ENCODE measurements at places on chromosomes 7 and 10.

DNA sequence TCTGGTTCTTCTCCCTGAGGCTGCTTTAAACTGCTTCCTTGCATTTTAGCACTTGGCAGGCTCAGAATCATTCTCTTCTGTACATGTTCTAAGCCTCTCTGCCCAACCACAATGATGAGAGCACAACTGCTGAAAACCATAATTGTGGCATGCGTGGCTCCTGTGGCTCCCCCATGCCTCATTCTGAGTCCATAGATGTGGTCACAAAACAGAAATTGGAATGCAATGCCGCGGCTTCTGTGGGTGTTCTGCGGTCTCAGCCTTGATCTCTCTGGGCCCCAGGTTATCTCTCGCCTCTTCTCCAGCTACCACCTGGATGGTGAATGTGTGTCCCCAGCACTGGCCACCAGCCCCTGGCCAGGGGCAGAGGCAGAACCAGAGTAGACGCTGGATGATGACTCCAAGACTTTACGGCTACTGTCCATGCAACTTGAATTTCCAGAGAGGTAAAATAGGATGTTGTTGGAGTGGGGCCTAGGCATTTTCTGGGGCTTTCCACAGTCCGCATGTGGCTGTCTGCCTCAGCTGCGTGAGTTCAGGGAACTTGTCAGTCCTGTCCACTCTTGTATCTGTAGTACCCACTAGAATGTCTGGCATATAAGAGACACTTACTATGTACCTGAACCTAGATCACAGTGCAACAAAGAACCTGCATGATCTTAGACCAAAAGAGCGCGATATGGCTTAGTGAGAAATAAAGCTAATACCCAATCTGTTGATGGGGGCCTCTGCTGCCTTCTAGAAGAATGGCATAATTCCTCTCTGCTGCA is 52.4 kb upstream of the ADRB1 start:
- no peak for DNase-seq
- peaks cover 38% of the 10 kb centered on the region for H3K4me1 ChIP-seq
- peak overlapping the region; percentile 56 for H3K27ac ChIP-seq

DNA sequence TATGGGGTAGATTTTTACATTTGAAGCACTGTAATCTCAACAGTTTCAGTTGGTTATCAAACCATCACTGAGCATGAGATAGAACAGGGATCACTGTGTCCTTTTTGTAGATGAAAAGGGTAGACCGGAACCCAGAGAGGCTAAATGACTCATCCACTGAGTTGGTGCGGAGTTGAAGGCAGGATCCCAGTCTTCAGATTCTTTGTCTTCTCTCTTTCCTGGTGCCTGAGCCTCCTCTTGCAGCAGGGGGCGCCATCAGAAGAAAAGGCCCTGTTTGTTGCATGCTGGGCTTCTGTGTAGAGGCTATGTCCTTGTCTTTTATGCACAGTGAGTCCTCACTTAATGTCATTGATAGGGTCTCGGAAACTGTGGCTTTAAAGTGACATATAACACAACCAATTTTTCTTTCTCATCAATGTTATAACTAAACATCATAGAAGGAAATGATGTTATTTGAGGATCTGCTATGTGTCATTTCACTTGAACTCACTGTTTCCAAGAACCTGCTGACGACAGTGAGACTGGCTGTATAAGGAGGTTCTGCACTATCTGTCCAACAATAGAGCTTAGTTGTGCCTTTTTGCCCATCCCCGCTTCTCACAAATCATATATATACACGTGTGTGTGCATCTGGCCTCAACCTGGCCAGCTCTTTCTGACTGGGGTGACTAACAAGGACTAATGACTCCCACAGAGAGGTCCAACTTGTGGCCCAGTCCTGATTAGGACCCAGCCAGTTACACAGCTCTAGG is 14.3 kb downstream of the ZNF282 start:
- no peak overlapping the region for H3K27ac ChIP-seq
- no peaks in the 10 kb centered on the region for H3K4me1 ChIP-seq
- H3K27me3 ChIP-seq: no peaks in the 10 kb centered on the region
- H3K36me3 ChIP-seq: peaks cover 44% of the 10 kb centered on the region

DNA sequence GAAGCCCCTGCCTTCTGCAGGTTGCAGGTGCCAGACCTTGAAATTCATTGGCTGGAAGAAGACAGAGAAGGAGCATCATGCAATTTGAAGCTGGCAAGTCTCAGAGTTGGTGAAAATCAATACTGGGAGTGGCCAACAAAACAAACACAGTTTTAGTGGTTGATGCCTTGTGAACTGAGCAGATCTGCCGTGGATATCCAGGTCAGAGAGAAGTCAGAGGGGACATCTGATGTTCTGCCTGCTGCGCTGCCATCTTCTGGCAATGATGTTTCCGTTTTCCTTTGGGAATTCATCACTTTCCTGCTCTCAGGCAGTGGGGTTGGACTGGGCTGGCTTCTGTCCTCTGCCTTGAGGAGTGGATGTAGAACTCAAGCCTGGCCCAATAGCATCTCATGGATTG is 132.0 kb downstream of the RPS24 start:
- H3K4me1 ChIP-seq: no peaks in the 10 kb centered on the region
- H3K27ac ChIP-seq: no peak overlapping the region
- peaks cover 71% of the 10 kb centered on the region for H3K27me3 ChIP-seq
- H3K4me3 ChIP-seq: no peak overlapping the region
- no peak for DNase-seq

GRCh38 chr7:24665564-24666294 is 91.5 kb downstream of the GSDME start:
- peaks cover 3% of the 10 kb centered on the region for H3K4me1 ChIP-seq
- no peak overlapping the region for H3K4me3 ChIP-seq
- H3K36me3 ChIP-seq: no peaks in the 10 kb centered on the region
- H3K27me3 ChIP-seq: no peaks in the 10 kb centered on the region

GRCh38 chr7:142583446-142583845 is 165.8 kb upstream of the PRSS1 start:
- no peaks in the 10 kb centered on the region for H3K36me3 ChIP-seq
- H3K27ac ChIP-seq: peak overlapping the region; percentile 53
- H3K27me3 ChIP-seq: no peaks in the 10 kb centered on the region
- H3K4me3 ChIP-seq: no peak overlapping the region
- H3K4me1 ChIP-seq: peaks cover 32% of the 10 kb centered on the region
- DNase-seq: no peak

- peaks cover 38% of the 10 kb centered on the region for H3K36me3 ChIP-seq
- H3K27me3 ChIP-seq: no peaks in the 10 kb centered on the region
- no peak overlapping the region for H3K4me3 ChIP-seq
- DNase-seq: no peak
- peaks cover 87% of the 10 kb centered on the region for H3K4me1 ChIP-seq
These were observed 93.8 kb downstream of the CALD1 start for GRCh38 chr7:134873253-134873652.

DNA sequence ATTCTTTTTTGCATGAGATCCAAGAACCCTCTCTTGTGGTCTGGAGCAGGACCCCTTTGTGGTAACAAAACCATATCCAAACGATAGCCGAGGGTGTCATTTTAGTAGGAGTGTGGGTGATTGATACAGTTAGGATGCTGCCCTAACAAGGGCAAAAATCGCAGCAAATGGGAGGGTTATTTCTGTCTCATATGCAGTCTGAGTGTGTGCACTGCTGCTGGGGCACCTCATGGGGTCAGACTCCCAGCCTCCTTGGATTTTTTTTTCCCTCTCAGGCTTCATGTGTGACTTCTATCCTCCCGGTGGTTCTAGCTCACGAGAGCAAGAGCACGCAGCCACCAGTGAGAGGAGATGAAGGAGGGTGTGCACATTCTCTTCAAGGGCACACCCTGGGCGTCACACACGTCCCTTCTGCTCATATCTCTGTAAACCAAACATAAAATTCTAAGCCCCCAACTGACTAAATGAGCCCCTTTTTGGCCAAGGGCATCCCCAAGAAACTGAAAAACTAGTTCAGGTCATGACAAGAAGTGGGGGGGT is 28.6 kb upstream of the IL15RA start:
- no peak overlapping the region for H3K4me3 ChIP-seq
- no peaks in the 10 kb centered on the region for H3K4me1 ChIP-seq
- no peak for DNase-seq
- no peak overlapping the region for H3K27ac ChIP-seq

DNA sequence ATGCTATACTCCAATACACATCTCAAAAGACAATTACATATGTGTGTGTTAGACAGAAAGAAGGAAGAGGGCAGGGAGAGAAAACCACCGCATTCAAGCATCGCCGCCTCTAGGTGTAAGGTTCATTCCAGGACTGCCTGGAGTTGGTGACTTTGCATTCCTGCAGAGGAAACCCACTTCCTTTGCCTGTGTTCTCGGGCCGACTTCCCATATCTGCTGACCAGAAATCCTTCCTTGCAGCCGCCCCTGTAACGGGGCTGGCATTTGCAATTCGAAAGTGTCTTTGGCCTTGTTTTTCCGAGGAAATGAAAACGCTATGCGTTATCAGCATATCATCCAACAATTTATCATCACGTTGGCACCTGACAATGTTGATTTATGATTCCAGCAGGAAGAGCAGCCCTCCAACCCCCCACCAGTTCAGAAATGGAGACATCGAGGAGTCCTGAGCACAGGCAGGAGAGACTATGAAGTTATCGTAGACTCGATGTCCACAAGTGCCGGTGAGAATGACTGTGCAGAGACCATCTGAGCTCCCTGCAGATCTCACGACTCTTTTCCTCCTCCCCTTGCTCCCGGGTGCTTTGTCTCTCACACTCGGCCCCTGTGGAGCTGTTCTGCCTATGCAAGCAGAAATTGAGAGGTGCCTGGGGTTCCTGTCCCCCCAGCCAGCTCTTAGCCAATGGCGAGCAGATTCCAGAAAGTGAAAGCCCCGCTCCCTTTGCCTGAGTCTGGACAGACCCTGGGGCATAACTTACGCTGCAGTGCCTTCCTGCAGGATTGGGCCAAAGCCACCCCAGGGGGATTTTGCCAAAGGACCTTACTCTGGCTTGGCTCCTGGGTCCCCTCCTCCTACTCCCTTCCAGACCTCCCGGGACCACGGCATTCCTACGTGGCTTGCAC is 68.9 kb upstream of the FOXK1 start:
- peaks cover 25% of the 10 kb centered on the region for H3K4me1 ChIP-seq
- H3K4me3 ChIP-seq: peak overlapping the region; percentile 56
- H3K27me3 ChIP-seq: no peaks in the 10 kb centered on the region
- H3K27ac ChIP-seq: peak overlapping the region; percentile 87
- no peak for DNase-seq
- H3K36me3 ChIP-seq: no peaks in the 10 kb centered on the region

- H3K36me3 ChIP-seq: peaks cover 13% of the 10 kb centered on the region
- H3K4me3 ChIP-seq: peak overlapping the region; percentile 97
- peaks cover 52% of the 10 kb centered on the region for H3K4me1 ChIP-seq
These were observed 1.8 kb downstream of the BRI3 start for GRCh38 chr7:98283127-98283886.

DNA sequence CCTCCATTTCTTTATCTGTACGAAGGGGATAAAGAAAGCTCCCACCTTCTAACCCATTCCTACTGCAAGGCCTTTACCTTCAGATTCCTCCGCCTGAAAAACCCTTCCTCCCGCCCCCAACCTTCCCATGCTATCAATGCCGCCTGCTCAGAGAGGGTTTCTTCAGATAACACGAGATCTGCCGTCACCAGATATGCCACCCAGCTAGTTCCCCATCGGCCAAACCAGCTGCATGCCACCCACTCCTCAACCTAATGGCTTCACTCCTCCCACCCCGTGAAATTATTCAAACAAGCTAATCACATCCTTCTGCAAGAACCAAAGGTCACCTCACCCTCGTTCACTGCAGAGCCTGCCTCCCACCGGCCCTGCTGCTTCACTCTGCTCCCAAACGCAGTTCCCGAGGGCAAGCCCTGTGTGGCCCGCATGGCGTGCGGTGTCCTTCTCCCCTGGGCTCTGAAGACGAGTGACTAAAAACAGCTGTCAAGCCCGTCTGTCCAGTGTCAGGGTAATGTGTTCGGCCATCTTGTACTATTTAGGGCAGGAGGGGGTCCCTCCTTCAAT is 46.8 kb upstream of the TMEM213 start:
- H3K4me1 ChIP-seq: peaks cover 9% of the 10 kb centered on the region
- H3K4me3 ChIP-seq: no peak overlapping the region
- H3K27ac ChIP-seq: no peak overlapping the region
- H3K36me3 ChIP-seq: no peaks in the 10 kb centered on the region
- no peak for DNase-seq
- H3K27me3 ChIP-seq: peaks cover 13% of the 10 kb centered on the region

DNA sequence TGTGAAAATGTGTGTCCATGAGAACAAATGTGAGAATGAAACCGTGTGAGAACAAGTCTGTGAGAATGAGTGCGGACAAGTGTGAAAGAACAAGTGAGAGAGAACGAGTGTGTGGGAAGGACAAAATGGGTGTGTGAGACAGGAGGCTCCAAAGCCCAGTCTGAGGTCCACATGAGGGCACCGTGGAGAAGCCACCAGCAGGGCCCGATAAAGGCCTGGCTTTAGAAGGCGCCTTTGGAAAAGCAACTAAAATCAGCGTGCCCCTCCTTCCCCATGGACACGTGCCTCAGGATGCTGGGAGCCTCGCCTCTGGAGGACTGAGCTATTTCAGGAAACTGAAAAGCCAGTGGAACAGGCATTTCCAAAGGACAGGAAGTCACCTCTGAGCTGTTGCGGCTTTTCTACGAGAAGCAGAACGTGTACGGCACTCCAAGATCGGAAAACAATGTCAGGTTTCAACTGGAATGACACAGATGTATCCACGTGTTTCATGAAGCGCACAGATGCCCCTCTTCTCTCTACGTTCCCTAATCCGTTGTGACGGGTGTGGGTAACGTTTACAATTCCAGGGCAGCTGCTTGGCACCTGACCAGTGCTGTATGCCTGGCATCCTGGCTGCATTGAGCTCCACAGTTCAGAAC is 46.4 kb downstream of the ESYT2 start:
- DNase-seq: peak; percentile 87
- H3K4me3 ChIP-seq: no peak overlapping the region
- peaks cover 25% of the 10 kb centered on the region for H3K36me3 ChIP-seq
- H3K4me1 ChIP-seq: peaks cover 40% of the 10 kb centered on the region
- H3K27ac ChIP-seq: no peak overlapping the region

DNA sequence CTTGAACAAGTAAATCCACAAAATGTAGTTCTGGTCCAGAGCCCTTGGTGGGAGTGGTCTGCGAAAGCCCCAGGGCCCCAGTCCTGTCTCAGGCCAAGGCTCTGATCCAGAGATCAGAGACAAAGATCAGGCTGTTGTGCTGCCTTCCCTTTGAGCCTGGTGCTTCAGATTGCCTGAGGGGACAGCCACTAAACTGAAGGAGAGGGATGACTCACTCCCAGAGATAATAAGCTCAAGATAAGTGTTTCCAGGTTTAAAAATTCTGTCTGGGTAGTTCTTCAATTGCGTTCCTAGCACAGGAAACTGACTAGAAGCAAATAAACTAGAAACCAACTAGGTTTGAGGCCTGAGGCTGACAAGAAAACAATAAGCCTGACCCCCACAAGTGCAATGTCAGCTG is 190.2 kb downstream of the RAMP3 start:
- no peak for DNase-seq
- no peak overlapping the region for H3K27ac ChIP-seq
- H3K4me3 ChIP-seq: no peak overlapping the region
- peaks cover 2% of the 10 kb centered on the region for H3K4me1 ChIP-seq
- H3K36me3 ChIP-seq: no peaks in the 10 kb centered on the region
- H3K27me3 ChIP-seq: peaks cover 15% of the 10 kb centered on the region

DNA sequence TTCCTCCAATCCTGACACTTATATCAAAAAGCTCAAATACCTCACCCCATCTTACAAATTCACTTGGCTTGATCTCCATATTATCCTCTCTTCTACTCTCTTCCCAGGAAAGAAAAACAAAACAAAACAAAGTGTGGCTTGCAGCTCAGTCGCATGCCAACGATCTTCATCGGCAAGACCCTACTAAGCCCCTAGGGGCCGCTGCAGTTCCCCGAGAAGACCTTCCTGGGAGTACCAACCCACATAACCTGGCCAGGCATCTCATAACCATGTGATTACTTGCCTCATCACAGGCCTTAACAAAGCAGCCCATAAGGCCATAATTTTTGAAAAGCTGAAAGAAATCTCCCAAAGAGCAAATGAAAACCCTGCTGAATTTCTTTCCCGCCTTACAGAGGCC is 103.7 kb downstream of the ZNF92 start:
- H3K36me3 ChIP-seq: no peaks in the 10 kb centered on the region
- no peaks in the 10 kb centered on the region for H3K27me3 ChIP-seq
- no peak for DNase-seq
- H3K27ac ChIP-seq: no peak overlapping the region
- H3K4me3 ChIP-seq: no peak overlapping the region
